ENCODE measurements at places on chromosomes 2 and 18.

- DNase-seq, result no peak
These were observed 39.1 kb downstream of the B3GNT2 start for GRCh38 chr2:62234755-62235655.

DNA sequence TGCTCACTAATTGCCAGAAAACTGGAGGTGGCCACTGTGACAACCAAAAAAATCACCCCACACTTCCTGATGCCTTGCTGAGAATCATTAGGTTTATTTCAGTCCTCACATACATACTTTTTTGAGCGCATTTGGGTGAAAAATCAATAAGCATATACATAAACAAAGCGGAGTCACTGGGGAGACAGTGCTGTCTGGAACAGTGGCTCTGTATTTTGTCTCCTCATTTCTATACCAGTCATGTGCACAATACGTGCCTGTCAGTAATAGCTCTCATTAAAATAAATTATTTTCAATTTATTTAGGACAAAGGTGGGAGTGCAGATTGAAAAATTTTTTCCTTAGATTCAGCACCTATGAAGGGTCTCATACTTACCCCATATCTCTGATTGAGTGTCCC is 48.2 kb downstream of the CXCR4 start:
- DNase-seq, result no peak

DNA sequence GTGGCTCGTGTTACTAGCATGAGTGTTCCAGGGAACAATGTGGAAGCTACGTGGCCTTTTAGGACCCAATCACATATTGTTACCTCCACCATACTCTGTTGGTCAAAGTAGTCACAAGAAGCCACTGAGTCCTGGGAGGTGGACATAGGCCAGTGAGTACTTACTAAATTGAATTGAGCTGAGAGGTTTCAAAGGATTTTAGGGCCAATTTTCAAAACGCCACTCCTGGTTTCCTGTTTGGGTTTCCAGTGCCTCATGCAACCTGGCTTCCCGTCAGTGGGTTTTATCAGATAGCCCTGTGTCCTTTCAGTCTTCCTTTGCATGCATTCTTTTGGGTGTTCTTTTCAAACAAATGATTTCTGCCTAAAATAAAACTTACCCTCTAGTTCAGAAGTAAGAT is 56.3 kb downstream of the FBLN7 start:
- no peak for DNase-seq

GRCh38 chr2:196262606-196263005 is 91.2 kb upstream of the STK17B start:
- no peak for DNase-seq

GRCh38 chr18:2240311-2240705 is 331.0 kb downstream of the METTL4 start:
- DNase-seq, result no peak

- no peak for DNase-seq
These were observed 101.3 kb upstream of the KLHL29 start for GRCh38 chr2:23283653-23284052.

- no peak for DNase-seq
These were observed 22.2 kb downstream of the SMIM21 start for GRCh38 chr18:75405351-75405750.

GRCh38 chr2:72276356-72276755 is 128.7 kb upstream of the CYP26B1 start:
- DNase-seq, result no peak

DNA sequence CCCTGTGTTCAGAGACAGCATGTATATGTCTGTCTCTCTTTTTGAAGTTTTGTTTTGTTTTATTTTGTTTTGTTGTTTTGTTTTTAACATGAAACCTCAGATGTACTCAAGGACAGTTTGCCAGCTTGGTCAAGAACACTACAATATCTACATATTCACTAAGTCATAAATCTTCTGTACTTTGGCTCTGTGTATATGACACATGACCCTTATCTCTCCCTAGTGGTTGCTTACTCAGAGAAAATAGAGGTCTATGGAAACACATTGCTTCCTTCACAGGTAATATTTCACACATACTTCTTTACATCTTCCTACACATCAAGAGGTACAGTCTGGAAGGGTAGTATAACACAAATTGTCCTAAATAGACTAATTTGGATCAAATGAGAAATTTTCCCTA is 312.6 kb upstream of the VRK2 start:
- DNase-seq, result no peak

DNA sequence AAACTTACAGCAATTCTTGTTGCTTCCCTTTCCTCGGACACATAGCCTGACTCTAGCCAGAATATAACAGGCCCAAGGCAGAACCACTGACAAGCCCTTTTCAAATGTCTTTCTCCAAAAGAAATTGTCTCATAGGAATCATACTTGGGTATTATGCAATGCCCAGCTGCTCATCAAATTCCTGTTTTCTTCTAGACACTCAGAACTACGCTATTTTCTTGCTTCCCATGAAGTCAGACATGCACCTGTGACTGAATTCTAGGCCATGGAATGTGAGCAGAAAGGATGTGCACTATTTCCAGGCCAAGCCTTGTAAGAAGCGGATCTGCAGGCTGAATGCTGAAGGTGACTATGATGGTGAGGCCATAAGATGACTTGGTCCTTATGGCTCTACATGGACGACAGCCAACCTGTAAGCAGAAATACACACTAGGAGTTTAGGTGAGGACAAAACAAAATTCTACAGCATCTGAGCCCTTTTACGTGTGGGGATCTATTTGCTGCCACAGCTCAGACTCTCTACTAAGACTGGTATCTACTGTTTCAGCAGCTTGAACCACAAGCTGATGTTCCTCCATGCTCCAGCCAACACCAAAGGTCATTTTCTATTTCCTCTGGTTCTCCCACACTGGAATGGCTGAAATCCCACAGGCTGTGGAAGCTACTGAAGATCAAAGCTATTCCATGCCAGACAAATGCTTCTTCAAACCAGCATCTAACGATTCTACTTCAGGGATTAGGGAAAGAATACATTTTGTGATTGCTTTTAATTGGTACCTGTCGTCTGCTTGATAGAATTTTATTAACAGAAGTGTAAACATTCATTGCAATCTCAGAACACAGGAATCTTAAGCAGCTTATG is 378.7 kb downstream of the RBM43 start:
- DNase-seq, result no peak

DNA sequence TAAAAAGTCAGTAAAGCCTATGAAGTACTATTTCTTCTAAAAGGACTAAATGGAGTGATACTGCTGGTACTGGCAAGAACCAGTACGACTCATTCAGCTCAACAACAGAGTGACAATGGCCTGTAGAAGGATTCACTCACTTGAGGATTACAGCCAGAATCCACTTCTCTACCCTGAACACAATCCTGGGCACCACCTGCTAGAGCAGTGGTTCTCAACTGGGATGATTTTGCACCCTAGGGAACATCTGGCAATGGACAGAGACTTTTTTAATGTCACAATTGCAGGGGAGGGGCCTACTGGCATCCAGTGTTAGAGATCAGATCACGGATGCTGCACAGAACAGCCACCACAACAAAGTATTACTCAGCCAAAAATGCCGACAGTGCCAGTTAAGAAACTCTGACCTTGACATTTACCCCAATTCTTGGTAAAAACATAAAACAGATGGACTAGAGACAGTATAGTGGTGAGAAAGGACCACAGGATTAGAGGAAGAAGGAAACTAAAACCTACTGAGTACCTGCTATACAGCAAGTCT is 5.0 kb downstream of the SPIRE1 start:
- no peak for DNase-seq

GRCh38 chr18:65752625-65753325 is 2.0 kb downstream of the CDH7 start:
- DNase-seq, result no peak

GRCh38 chr2:232447091-232447620 is 8.8 kb upstream of the ALPI start:
- no peak for DNase-seq

DNA sequence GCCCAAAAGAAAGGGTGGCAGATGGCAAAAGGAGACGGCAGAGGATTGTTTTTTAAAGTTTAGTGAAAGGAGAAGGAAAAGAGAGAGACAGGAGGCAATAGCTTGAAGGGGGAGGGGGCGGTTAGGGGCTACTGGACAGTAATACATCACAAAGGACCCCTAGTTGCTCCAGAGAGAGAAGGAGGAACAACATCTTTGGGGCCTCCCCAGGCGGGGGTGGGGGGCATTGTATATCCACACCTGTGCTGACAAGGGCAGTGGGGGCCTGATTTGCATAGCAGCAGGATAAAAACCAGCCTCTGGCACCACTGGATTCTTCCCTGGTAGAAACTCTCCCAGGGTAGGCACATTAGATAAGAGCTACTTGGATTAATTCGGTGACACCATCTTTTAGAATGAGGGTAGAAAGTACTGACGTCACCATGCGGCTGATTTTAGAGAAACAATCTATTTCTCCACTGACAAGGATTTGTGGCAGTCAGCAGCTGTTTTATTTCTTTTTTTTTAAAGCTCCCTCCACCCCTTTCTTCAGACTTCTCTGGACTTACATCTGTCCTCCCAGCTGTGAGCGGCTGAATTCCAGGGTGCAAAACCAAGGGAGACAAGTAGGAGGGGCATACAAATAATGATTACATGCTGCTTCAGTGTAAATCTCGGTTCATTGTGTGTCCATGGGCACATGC is 199.8 kb upstream of the NRP2 start:
- DNase-seq, result no peak

DNA sequence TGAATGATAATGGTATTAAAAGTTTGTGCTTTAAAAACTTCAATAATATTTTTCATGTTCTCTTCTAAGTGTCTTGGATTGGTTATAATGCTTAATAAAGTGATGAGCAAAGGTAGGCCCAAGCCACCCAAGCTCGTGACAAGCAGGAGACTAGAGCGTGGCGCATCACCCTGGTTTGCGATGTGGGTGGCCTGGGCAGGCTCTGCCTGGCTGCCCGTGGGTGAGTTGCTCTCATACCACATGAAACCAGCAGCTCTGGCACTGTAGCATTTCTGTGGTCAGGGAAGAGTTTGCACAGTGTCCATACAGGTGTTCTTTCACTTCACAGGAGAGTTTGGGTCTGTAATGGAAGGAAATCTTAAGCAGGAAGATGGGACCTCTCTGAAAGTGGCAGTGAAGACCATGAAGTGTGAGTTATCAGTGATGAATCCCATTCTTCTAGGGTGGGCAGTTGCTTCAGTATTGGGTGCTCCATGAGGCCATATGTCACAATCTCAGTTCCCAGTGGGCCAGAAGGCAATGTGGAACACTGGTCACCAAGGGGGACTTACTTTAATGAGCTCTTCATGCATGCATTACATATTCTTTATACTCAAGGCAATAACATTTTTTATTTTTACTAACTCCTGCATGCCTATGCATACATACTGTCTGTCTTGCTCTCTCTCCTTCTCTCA is 51.4 kb upstream of the TMEM87B start:
- no peak for DNase-seq

GRCh38 chr2:196381464-196381863 is 210.1 kb upstream of the STK17B start:
- no peak for DNase-seq

DNA sequence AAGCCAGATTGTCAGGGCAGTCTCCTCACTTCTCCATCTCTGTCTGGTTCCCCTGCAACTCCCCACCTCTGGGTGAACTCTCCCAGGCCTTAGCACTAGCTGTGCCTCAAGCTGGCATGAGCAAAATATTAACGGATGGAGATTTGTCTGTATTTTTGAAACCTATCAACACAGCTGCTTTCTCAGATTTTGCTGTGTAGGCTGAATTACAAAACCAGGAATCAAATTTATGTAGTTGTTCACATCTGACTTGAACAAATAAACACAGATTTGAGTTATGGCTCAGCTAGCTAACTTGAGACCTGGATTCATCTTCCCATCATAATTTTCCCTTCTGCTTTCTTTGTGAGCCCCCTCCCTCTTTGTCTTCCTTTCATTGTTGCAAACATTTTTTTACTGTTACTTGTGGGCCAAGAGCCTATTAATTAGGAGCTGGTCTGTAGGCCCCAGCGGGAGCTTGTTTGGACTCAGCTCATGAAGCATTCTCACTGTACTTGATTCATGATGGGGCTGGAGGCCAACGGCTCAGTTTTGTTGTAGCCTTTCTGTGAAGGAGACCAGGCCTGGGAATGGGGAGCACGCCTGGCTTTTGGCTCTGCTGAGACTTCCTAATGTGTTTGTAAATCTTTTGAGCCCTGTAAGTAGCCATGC is 164.1 kb upstream of the GATA6 start:
- DNase-seq, result no peak

DNA sequence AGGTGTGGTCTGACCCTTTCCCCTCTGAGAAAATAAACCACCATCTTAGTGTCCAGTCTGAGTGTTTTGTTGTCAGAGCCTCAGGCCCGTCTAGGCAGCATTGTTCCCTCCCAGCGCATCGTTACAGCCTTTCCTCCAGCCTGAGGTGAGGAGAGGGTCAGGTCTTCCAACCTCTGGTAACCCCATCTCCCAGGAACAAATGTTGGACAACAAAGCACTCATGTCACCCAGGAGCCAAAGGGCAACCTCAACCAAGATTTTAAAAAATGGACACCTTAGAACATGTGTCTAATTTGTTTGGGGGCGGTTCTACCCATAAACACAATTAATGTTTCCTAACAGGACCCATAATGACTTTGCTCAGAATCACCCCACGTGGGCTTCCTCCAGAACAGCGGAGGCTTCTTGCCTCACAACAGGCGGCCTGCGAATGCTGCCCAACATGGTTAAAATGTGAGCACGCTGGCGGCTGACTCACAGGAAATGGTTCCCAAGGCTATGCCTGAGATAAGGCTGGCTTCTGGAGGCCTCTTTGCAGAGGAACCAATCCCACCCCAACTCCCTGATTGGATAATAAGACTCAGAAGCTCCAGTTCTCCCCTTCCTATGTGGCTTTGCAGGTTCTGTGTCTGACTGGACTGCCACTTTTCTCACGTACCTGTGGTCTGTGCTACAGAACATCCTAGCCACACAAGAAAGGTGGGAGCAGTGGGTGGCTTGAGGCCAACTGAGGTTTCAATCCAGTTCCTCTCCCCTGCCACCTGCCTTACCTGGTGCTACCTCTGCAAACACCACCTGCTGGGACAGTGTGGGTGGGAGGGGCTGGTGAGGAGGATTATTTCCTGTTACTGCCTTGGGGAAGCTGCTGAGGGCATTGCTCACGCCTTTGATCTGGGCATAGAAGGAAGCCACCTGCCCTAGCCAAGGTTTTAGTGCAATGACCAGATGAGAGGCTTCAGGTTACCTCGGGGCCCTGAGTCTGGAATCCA is 108.8 kb downstream of the B3GNT2 start:
- no peak for DNase-seq

DNA sequence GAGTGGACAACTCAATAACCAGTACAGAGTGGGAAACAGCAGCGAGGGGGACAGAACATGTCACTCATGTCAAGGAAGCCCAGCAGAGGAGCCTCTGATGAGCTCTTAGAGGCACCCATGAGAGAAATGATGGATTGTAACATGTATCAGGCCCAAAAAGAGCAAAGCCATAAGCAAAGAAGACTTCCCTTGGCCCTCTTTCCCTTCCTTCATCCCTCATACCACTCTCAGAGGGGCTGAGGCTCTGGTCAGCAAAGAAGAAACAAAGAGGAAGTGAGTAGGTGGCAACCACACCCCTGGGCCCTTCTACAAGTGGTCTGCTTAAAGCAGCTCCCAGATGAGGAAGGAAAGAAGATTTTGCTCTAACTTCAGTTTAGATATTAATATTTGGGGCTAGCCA is 112.8 kb downstream of the CDC42EP3 start:
- no peak for DNase-seq
